ENCODE measurements at places on chromosomes 3 and 15.

- no peak for DNase-seq
Observed at GRCh38 chr15:60152386-60152785, 148.3 kb downstream of the FOXB1 start.

DNA sequence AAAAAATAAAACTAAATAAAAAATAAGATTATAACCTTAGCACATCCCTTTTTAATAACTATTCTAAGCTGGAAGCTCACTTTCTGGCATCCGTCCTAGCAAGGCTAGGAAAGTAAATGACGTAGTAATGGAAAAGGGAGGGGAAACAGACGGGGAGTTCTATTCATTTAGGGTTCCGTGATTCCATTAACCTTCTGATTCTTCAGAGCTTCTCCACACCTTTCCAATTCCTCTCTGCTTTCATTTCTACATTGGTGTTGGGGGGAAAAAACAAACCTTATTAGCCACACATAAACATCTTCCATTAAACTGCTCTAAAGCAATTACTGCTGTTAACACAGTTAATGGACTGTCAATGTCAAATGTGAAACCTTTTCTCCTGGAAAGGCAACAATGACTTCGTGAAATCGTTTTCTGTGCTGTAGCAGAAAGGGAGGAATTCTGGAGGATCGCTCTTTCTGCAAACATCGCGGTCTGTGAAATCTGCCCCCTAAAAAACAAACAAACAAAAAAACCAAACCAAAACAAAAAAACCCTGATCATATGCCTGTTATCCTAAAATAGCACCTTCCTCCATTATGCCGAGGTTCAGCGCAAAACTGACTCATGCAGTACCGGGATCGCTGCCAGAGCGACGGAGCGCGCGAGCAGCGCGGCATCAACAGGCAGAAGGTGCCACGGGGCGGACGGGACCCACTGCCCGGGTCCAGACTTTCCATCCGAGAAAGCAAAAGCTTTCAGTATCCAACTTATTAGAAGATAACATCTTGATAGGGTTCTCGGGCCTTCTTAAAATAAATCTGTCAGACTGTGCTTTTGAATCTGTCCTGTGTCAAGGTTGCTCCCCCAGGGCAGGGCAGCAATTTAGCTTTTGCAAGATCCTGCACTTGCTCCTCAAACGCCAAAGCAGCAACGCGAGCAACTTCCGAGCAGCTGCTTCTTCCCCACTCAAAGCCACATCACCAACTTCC is 156.2 kb downstream of the FGF12 start:
- DNase-seq, result no peak

GRCh38 chr3:57637391-57637790 is 40.2 kb upstream of the ARF4 start:
- DNase-seq, result no peak

DNA sequence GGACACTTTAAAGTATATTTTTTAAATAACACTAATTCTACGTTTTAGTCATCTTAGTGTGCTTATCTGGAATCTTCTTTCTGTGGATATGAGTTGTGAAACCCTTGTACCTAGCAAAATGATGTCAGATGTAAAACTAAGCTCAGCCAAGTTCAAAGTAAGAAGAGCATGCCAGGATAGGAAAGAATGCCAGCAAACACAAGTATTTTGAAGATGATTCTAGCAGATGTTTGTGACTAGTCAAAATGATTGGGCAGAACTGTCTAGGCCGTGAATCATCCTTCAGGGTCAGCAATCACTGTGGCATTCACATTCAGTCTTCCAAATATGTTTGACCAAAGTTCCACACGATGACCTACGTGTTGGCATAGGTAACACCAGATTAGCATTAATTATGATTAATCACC is 5.4 kb upstream of the PLOD2 start:
- DNase-seq, result no peak

GRCh38 chr3:50166620-50167019 is 11.5 kb downstream of the SEMA3F start:
- no peak for DNase-seq

GRCh38 chr3:181103605-181104004 is 114.1 kb upstream of the DNAJC19 start:
- DNase-seq, result no peak

DNA sequence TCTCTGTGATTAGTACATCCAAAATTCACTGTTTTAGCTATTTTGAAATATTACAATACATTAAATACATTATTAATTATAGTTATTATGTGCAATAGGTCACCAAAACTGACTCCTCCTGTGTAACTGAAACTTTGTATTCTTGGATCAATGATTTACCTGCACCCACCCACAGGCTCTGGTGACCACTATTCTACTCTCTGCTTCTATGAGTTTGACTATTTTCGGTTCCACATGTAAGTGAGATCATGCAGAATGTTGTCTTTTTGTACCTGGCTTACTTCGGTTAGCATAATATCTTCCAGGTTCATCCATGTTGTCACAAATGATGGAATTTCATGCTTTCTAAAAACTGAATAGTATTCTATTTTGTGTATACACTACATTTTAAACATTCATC is 43.8 kb downstream of the SLC2A2 start:
- no peak for DNase-seq

DNA sequence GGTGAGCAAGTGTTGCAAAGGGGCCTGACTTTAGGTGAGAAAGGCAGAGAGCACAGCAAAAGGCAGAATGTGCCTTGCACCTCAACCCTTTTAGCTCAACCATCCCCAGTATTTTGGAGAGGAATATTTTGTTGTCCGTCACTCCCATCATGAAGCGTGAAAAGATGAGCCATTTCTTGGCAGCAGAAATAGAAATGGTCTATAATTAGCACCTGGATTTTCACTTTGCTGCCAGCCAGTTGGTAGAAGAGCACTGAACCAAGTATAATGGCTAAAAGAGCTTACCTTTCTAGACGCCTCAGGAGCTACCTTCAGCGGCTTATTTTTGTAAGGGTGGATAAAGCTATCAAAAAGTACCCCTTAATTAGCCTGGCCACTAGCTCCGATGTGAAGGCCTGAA is 406.7 kb downstream of the OCA2 start:
- DNase-seq, result no peak
